B cell (primary cell): ENCODE measurements at places on chromosomes 6 and 20.

DNA sequence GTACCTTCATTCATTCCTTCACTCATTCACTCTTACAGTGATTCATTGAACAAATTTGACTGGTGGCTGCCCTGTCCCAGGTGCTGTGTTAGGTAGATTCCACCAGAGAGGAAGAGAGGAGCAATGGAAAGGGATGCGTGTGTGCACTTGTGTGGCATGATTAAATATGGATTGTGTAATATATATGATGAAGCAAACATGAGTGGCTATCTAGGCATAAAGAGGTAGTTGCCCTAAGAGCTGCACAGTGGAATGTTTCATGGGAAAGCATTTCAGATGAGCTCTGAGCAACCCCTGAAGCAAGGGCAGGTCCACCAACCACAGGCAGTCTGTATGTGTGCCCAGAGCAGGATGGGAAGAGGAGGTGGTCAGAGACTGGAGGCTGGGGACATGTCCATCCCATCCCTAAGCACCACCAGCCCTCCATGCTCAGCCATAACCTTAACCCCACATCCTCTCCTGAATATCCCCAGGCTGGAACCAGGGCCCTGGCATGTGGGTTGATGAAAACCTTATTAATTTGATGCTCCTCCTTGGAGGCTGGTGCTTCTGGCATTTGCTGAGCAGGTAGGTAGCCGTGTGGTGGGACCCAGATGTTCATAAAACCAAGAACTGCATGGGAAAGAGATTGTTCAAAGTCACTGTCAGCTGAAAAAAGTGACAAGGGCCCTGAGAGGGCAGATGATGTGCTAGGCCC, 226.2 kb downstream of the SYNDIG1 start:
- DNase-seq: no peak

DNA sequence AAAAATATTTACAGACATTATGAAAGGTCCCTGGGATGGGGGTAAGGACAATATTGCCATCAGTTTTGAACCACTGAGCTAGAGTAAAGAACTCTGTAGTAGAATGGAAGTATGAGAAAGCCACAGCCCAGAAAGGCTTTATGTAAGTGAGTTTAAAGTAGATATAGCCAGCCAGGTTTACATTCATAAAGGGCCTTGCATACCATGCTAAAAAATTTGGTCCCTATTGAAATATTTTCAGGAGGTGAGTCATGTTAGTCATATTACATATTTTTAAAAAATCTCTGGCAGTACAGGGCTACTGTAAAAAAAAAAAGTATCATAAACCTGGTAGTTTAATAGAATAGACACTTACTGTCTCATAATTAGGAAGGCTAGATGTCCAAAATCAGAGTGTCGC, 3.5 kb downstream of the ZKSCAN8 start:
- no peak for DNase-seq

- DNase-seq: no peak
Measured at GRCh38 chr6:166636934-166637333, 9.9 kb upstream of the RPS6KA2 start.

DNA sequence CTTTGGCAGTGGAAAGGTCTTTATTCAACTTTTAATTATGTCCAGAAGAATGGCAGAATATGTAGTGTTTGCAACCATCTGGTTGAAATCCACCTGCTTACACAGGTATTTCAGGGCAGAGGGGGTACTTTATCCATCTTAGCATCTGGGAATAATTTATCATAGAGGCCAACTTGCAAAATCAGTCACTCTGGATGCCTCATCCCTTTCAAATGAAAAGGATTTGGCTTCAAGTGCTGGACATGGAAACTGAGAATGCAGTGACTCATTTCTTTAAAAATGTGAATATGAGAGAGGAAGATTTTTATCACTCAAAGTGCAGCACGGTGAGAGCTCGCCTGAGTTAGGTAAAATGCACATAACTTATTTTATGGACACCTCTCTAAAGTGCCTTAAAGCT, 758.3 kb downstream of the KIF16B start:
- no peak for DNase-seq

DNA sequence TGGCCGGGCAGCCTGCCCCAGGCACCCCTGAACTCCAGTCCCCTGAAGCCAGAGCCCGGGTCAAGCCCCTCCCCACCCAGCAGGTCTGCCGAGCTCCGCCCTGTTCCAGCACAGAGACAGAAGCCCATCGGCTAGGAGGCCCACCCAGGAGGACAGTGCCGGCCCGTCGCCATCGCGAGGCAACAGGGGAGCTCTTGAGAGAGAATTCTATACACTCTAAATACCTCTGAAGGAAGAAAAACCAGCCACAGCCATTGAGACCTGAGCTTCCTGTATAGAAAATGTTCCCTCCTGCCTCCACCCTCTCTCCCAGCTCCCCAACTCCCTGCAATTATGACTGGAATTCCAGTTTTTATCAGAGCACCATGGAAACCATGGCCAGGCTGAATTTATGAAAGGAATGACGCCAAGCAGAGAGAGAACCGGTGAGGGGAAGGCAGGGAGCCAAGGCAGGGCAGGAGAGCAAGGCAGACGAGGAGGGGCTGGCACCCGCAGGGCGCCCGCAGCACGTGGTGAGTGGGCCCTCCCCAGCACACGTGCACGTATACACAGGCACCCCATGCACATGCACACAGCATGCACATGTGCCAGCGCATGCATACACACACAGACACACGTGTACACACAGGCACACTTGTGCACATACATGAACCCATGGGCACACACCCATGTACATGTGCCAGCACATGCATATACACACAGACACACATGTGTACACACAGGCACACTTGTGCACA, 27.6 kb upstream of the MRGBP start:
- no peak for DNase-seq

- DNase-seq: no peak
Measured at GRCh38 chr6:2565499-2565898, 185.2 kb downstream of the MYLK4 start.

GRCh38 chr6:122620902-122621301, 10.7 kb downstream of the PKIB start:
- no peak for DNase-seq
